Lung (tissue), 17 donors: ENCODE measurements at places on chromosomes 6 and 20. TPM values are rescaled to one million over a fixed set of nuclear protein-coding genes. Genes with fewer than 3 reads are reported as not detected.

The FAM83B gene
- total RNA-seq: 4.4 TPM

The PTCHD4 gene
- total RNA-seq: 0.52 TPM

The OR2H2 gene
- total RNA-seq: not detected

The PRKN gene
- total RNA-seq: 5.7 TPM

The ZNF311 gene
- 1.7 TPM for total RNA-seq

The HEY2 gene
- total RNA-seq: 5.2 TPM

- no peaks in the 10 kb centered on the region for H3K36me3 ChIP-seq
- no peaks in the 10 kb centered on the region for H3K27me3 ChIP-seq
- no peaks in the 10 kb centered on the region for H3K4me1 ChIP-seq
- H3K4me3 ChIP-seq: no peak overlapping the region
- H3K27ac ChIP-seq: no peak overlapping the region
These were observed 152.8 kb downstream of the TAF4 start for GRCh38 chr20:61912665-61913422.

DNA sequence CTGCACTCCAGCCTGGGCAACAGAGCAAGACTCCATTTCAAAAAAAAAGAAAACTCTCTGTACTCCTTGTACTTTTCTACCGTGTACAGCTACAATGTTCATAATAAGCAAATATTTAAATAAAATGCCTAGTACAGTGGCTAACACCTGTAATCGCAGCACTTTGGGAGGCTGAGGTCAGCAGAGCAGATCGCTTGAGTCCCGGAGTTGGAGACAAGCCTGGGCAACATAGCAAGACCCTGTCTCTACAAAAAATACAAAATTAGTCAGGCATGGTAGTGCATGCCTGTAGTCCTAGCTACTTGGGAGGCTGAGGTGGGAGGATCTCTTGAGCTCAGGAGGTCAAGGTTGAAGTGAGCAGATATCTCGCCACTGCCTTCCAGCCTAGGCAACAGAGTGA is 5.7 kb downstream of the NAPB start:
- no peak overlapping the region for H3K4me3 ChIP-seq
- H3K27ac ChIP-seq: no peak overlapping the region
- DNase-seq: no peak
- peaks cover 11% of the 10 kb centered on the region for H3K4me1 ChIP-seq
- no peaks in the 10 kb centered on the region for H3K36me3 ChIP-seq

GRCh38 chr20:49024220-49024619 is 21.9 kb upstream of the CSE1L start:
- peaks cover 51% of the 10 kb centered on the region for H3K36me3 ChIP-seq
- no peaks in the 10 kb centered on the region for H3K27me3 ChIP-seq
- no peak overlapping the region for H3K4me3 ChIP-seq
- DNase-seq: no peak
- no peak overlapping the region for H3K27ac ChIP-seq

DNA sequence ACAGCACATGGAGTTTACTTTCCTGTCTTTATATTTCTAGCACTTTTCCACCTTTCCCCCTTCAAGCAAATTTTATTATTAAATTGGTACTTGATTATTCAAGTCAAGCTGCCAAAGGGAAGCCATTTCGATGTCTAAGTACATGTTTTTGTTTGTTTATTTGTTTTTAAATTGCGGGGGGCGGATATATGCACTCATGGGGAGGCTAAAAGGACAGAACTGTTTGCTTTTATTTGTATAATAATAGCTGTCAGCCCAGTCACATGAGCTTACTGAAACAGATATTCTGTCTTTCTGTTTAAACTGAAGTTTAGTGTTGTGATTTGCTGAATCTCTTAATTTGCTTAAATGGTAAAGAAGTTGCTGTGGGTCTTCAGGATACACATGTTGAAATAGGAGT is 49.6 kb upstream of the PLCG1 start:
- H3K4me3 ChIP-seq: no peak overlapping the region
- no peak overlapping the region for H3K27ac ChIP-seq
- no peaks in the 10 kb centered on the region for H3K27me3 ChIP-seq
- DNase-seq: no peak

DNA sequence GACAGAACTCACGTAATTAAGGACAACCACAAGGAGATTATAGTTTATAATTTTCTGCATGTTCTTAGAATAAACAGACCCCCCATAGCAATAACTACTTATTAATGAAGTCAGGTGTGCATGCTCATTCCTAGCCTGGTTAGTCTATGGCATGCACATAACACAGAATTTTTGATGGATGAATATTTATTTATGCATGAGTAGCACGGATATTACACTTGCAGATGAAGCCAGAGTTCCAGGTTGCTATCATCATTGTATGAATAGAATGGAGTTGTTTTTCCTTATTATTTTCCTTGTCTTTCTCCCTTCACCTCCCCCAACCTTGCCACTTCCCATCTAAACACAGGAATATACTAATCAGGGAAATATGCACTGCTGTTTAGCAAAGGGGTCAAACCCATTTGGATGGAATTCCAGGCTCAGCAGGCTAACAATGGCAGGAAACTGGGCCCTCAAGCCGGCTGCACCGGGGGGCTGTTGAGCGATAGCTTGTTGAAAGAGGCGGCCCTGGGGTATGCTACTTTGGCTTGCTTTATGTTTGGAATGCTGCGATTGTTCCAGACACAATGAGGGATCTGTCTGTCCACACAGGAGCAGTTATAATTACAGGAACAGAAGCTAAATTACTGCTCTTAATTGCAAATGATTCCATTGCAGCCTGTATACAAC is 112.6 kb downstream of the TMEM170B start:
- peak; percentile 63 for DNase-seq
- H3K27me3 ChIP-seq: no peaks in the 10 kb centered on the region
- no peaks in the 10 kb centered on the region for H3K36me3 ChIP-seq
- peaks cover 3% of the 10 kb centered on the region for H3K4me1 ChIP-seq

GRCh38 chr6:31577579-31577966 is 2.2 kb downstream of the TNF start:
- peaks cover 6% of the 10 kb centered on the region for H3K4me1 ChIP-seq
- no peaks in the 10 kb centered on the region for H3K36me3 ChIP-seq
- H3K27me3 ChIP-seq: no peaks in the 10 kb centered on the region
